Fibroblast of upper back skin (primary cell): ENCODE measurements at places on chromosomes 5 and 9.

GRCh38 chr9:98365781-98366180, 110.3 kb upstream of the TBC1D2 start:
- DNase-seq: no peak

GRCh38 chr5:158471535-158471924, 612.6 kb upstream of the CLINT1 start:
- no peak for DNase-seq

DNA sequence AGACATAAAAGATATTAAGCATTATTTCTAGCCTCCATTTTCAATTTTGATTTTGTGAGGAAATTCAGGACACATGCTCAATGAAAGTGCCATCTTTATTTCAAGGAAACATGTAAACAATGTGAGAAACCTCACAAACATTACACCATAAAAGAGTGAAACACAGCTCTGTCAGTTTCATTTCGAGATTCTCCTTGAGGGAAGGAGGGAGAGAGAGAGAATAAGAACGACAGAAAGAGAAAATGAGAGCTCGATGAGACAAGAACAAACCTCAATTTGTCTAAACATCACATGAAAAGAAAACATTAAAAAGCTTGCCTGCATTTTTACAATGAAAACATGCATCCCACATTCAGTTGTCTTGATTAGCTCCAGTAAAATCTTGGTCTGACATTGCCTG, 553.5 kb upstream of the MEF2C start:
- no peak for DNase-seq

- DNase-seq: no peak
Observed at GRCh38 chr5:174547814-174548213, 176.6 kb upstream of the MSX2 start.

GRCh38 chr9:69421908-69422801, 97.1 kb downstream of the ENTREP1 start:
- DNase-seq: peak; percentile 61

GRCh38 chr5:57119031-57119430, 54.8 kb upstream of the GPBP1 start:
- DNase-seq: no peak

- DNase-seq: no peak
Observed at GRCh38 chr5:126120939-126121338, 302.3 kb upstream of the GRAMD2B start.

DNA sequence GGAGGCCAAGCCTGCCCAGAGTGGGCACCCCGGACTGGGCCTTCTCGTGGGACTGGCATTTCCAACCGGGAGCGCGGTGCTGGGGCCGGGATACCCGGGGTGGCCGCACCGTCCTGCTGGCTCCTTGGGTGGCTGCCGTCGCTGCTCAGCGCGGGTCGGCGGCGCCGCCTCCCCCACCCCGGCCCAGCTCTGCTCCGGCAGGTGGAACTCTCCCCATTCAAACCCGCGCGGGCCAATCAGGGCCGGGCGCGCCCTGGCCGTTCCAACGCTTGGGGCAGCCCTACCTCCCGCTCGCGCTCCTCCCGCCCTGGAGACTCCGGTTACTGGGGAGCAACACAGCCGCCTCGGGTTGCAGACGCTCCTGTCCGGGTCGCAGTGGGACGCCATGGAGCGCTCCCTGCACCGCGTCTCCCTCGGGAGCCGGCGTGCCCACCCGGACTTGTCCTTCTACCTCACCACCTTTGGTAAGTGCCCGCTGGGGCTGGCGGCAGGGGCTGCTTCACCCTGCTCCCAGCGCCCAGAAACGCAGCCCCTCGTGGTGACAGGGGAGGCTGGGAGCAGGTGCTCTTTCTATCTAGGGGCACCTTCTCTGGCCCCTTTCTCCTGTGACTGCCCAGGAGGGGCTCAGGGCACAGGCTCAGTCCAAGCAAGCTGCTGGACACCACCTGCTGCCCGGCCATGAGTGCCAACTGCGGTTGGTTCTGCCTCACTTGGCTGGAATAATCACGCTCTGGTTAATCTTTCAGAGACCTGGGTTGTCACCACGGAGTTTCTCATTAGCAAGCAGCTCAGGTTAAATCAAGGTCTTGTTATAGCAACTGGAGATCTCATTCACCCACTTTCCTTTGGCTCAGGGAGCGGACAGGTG, at the start of gene RGS3:
TSS of gene RGS3 (plus strand) at position 310 of the 868 bp plus-strand sequence. CDS start at position 386, 76 bp downstream.
- DNase-seq: no peak

- DNase-seq: no peak
Observed at GRCh38 chr9:33437898-33438297, 9.5 kb downstream of the AQP3 start.

GRCh38 chr5:110038297-110038997, 348.7 kb downstream of the MAN2A1 start:
- no peak for DNase-seq

DNA sequence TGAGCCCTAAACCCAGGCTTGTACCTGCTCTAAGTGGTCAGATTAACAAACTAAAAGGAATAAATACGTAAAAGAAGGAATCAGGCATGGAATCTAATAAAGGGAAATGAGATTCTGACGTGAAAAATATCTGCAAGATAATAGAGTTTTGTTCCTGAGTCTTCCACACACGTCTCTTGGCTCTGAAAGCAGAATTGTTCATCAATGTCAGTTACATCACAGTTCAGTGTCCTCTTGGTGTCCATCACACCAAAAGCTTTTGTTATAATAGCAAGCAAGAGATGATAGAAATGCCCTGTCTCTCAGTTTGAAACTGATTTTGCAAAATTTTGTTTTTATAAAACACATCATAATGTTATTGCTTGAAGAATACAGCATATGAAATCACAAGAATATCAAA, 34.7 kb upstream of the NMUR2 start:
- no peak for DNase-seq

DNA sequence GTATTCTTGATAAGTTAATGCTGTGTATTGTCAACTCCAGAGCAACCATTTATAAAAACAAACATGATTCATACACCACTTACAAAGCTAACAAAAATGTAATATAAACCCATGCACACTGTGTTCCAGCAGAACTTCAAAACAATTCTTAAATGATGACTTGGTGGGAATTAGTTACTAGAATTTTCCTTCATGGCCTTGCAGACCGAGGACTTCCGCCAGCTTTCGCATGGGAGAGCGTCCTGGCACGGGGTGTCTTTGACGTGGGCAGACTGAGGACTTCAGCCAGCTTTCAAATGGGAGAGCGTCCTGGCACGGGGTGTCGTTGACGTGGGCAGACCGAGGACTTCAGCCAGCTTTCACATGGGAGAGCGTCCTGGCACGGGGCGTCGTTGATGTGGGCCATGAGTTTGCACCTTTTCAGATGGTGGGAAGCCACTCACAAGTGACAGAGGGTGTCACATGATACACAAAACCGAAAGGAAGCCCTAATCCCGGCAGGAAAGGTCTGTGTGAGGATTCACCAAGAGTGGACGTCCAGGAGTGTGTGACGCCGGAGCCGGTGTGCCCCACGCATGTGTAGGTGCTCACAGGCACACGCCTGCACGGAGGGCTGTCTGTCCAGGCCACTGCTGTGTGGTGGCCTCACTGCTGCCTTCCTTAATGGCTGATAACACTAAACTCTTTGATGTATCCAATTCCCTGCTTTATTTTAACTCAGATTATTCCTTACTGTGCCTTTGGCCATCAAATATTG, 211.3 kb upstream of the IRX4 start:
- no peak for DNase-seq

GRCh38 chr9:114989600-114990410, 59.4 kb upstream of the TNFSF8 start:
- DNase-seq: no peak

GRCh38 chr5:137959488-137959887, 70.2 kb downstream of the PKD2L2 start:
- no peak for DNase-seq

DNA sequence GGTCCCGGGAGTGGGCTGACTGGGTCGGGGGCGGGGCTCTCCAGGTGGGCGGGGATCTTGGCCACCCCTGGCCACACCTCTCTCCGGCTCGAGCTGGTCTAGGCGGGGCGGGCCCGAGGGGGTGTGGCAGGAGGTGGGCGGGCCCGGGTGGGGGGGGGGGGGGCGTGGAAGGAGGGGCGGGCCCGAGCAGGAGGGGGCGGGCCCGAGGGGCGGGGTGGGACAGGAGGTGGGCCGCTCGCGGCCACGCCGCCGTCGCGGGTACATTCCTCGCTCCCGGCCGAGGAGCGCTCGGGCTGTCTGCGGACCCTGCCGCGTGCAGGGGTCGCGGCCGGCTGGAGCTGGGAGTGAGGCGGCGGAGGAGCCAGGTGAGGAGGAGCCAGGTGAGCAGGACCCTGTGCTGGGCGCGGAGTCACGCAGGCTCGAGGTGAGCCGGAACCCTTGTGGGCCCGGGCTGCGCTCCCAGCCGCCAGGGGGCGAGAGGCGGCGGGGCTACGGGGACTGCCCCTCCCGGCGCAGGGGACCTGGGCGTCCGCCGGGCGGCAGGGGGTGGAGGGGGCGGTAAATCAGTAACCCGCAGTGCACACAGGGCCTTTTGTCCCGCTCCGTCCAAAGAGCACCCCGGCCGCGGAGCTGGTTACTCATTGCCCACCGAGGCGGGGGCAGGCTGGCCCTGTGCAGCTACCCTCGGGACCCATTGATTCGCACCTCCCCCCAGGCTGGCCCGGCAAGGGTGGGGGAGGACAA, at the start of gene FGFR4:
TSS of gene FGFR4 (plus strand) at position 262 of the 744 bp plus-strand sequence. CDS start 2,688 bp downstream, outside the sequence.
- DNase-seq: peak; percentile 47

DNA sequence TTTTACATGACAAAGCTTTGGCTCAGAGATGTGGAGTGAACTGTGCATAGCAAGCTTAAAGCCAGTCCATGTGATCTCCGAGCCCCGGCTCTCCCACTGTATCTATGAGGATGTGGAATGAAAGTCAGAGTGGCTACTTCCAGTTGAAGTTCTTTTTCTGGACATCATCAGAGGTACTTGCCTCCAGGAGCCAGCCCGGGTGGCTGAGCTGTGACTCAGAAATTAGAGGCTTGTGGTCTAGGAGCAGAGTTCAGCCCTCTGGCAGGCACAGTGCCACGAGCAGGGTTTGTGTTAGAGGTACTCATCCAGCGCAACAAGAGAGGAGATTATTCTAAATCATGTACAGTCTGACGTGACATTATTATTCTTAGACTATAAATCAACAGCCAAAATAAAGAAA, 322.5 kb downstream of the CDK5RAP2 start:
- DNase-seq: peak; percentile 46

GRCh38 chr9:116269250-116269649, 115.7 kb downstream of the PAPPA start:
- DNase-seq: peak; percentile 40

- DNase-seq: peak; percentile 13
Observed at GRCh38 chr9:90898228-90898627, 96.6 kb downstream of the SYK start.

- no peak for DNase-seq
Observed at GRCh38 chr5:180381428-180381827, 28.3 kb upstream of the GFPT2 start.

- DNase-seq: no peak
Observed at GRCh38 chr5:58505502-58505901, 14.3 kb downstream of the GAPT start.

DNA sequence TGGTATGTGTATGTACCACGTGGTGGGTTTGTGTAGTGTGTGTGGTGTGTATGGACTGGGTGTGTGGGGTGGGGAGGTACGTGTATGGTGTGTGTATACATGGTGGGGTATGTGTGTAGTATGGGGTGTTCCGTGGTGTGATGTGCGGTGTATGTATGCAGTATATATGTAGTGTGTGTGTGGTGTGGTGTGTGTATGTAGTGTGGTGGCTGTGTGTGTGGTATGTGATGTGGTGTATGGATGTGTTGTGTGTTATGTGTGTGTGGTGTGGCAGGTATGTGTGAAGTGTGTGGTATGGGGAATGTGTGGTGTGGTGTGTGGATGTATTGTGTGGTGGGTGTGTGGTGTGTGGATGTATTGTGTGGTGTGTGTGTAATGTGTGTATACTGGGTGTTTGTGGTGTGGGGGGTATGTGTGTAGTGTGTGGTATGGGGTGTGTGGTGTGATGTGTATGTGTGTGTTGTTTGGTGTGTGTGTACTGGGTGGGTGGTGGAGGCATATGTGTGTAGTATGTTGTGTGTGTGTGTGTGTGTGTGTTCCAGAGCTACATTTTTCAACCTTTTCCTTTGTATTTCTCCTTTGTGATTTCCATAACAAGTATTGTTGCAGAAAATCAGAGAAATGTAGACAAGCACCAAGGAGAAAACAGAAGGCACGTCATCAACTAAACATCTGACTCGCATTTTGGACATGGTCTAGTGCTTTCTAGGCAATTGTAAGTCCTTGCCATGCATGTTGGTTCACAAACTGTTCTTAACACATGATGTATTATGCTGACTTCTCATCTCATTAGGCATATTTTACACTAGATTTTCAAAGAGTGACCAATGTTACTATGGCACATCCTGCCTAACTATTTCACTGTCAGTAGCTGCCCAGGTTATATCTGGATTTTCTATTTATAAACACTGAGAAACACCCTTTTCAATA, 13.2 kb downstream of the SEMA4D start:
- no peak for DNase-seq

GRCh38 chr9:100190339-100190738, 91.3 kb downstream of the INVS start:
- DNase-seq: no peak

GRCh38 chr9:112006361-112007020, 109.9 kb downstream of the UGCG start:
- no peak for DNase-seq

DNA sequence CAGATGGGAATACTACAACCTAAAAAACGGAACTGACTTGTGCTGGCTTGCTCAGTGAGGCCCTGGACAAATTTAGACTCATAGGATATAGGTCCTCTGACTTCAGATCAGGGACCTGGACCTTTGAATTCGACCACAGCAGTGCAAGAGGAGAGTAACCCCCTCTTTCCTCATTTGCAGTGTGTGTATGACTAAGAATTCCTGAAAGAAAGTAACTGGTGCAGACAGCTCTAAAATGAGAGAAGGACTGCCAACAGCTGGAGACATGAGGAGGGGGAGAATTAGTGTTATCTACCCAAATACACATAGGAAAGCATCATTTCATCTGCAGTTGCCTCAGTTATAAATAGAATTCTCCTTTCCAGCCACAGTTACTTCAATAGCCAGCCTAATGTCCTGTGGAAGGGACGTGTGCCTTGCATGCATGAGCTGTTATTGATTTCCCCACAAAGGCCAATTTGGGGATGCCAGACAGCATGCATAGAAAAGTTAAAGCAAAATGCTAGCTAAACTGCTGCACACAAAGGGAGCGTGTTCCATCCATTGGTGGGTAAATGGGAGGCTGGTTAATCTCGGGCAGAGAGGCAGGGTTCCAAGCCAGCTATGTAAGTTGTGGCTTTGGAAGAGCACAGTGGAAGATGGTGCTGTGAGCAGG, 442.7 kb downstream of the CDK5RAP2 start:
- peak; percentile 63 for DNase-seq

GRCh38 chr5:96124589-96124988, 162.9 kb upstream of the ELL2 start:
- DNase-seq: no peak

DNA sequence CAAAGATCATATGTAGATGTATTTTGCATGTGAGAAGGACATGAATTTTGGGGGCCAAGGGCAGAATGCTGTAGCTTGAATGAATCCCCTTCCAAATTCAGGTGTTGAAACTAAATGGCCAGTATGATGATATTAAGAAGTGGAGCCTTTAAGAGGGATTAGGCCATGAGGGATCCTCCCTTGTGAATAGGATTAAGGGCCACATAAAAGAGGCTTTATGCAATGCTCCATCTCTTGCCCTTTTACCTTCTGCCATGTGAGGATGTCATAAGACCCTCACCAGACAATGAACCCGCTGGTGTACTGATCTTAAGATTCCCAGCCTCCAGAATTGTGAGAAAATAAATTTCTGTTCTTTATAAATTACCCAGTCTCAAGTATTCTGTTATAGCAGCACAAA, 206.1 kb downstream of the YTHDC2 start:
- no peak for DNase-seq
